ENCODE measurements at places on chromosomes 4 and X.

- no peak for DNase-seq
Measured at GRCh38 chrX:56804867-56805266, 75.8 kb downstream of the NBDY start.

DNA sequence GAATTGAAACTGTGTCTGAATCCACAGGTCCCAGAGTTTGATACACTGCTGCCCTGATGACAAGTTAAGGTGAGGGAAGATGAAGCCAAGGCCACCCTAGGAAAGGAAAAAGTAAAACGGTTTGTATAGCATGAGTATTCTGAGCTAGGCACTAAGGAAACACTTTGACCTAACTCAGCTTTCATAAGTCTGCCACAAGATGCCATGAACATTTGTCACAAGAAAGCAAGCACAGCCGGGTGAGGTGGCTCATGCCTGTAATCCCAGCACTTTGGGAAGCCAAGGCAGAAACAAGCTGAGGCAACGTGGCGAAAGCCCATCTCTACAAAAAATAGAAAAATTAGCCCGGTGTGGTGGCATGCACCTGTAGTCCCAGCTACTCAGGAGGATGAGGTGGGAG is 34.2 kb downstream of the ELOVL6 start:
- no peak for DNase-seq

- DNase-seq: no peak
Measured at GRCh38 chrX:133085785-133086184, 11.1 kb downstream of the USP26 start.

- DNase-seq: no peak
Measured at GRCh38 chr4:169243825-169244609, 26.7 kb downstream of the SH3RF1 start.

GRCh38 chrX:1476682-1477081 is 24.0 kb upstream of the ASMTL start:
- DNase-seq: no peak

DNA sequence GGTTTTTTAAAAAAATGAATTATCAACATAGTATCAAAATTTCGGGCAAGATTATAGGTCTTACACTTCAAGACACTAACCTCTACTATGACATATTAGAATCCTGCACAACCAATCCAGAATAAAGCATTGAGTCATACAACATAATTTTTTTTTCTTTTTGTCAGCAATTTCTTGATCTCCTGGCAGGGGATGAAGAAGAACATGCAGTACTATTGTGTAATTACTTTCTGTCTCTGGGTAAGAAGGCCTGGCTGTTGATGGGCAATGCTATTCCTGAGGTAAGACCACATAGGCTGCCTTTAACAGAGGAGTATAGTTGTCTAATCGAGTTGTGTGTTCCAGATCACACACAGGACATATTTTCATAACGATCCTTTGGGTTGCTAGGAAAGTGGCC is 67.5 kb downstream of the FBXL5 start:
- no peak for DNase-seq

GRCh38 chr4:56782019-56782418 is 39.5 kb downstream of the SPINK2 start:
- no peak for DNase-seq

DNA sequence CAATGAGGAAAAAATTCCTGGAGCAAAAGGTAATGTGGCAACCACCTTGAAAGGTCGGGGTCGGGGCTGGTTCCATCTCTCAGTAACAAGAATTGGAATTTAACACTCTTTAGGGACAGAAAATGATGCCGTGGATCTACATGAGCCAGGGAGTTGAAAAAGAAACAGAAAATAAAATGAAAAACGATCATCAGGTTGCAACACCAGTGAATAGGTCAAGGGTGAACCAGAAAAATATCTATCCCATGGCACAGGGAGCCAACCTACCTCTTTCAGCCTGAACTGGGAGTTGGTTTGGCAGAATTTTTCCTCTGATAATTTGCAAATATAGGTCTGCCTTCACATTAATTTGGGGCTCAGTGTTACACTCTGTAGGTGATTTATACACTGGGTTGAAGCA is 93.7 kb downstream of the C4orf33 start:
- DNase-seq: no peak

GRCh38 chrX:120137439-120137838 is 21.0 kb upstream of the RHOXF2 start:
- DNase-seq: no peak

DNA sequence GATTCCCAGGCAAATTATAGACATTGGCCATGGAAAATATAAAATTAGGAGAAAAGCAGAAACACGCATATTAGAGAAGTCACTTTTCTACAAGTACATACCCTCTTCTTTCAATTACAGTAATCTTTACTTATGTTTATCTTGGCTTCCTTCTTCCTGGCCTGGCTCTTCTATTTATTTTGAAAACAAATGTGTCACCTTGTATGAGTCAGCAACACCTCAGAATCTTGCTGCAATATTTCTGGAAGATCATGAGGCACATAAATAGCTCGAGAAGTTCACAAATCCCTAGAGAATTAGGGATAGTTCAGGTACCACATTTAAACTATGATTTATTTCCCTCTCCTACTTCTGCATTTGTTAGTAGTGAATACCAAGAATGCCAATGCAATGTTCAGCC is 124.6 kb downstream of the ANOS1 start:
- no peak for DNase-seq

DNA sequence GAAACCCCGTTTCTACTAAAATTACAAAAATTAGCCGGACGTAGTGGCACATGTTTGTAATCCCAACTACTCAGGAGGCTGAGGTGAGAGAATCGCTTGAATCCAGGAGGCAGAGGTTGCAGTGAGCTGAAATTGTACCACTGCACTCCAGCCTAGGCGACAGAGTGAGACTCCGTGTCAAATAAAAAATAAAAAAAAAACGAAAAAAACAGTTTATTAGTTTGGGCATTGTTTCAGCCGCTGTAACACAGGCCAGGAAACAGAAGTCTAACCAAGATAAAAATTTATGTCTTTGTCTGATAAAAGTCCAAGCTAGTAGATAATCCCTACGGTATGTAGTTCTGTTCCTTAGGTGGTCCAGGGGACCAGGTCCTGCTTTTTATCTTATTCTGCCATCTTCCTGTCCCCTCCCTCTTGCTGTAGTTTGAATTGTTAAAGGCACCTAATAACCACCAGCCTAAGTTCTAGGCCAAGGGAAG is 21.4 kb downstream of the USO1 start:
- DNase-seq: no peak

- no peak for DNase-seq
Measured at GRCh38 chrX:70970482-70970995, 39.6 kb upstream of the SLC7A3 start.

- no peak for DNase-seq
Measured at GRCh38 chr4:8599657-8600056, 7.1 kb downstream of the CPZ start.

DNA sequence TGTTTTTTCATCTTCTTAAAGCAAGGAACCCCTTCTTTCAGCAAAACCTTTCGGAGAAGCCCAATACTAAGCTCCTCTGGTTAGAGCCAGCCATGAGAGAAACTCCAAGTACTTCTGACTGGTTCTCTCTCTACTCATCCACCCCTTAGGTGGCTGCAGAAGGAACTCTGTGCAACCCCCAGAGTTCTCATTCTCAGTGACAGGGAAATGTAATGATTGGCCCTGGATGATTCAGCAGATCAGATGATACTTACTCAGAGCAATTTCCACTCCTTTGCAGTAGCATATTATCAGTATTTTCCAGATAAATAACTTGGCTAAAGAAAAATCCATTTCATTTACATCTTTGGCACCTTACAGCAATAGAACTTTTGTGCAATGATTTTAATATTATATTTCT is 3.2 kb downstream of the SPP1 start:
- DNase-seq: no peak

DNA sequence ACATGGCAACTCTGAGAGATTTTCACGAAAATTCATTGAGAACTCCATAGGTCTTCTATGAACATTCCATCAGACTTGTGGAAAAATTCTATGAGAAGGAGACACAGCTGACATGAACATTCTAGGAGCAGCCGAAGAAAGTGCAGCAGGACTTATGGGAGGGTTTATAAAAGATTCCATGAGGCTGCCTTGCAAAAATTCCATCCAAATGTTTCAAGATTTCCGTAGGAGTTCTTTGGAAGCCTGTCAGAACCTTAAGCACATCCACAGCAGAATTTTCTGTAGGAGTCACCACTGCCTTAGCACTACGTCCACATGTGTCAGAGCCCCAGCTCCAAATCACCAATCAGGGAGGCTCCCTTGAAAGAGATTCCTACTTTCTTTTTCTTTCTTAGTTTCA is 67.0 kb upstream of the MSX1 start:
- DNase-seq: no peak

DNA sequence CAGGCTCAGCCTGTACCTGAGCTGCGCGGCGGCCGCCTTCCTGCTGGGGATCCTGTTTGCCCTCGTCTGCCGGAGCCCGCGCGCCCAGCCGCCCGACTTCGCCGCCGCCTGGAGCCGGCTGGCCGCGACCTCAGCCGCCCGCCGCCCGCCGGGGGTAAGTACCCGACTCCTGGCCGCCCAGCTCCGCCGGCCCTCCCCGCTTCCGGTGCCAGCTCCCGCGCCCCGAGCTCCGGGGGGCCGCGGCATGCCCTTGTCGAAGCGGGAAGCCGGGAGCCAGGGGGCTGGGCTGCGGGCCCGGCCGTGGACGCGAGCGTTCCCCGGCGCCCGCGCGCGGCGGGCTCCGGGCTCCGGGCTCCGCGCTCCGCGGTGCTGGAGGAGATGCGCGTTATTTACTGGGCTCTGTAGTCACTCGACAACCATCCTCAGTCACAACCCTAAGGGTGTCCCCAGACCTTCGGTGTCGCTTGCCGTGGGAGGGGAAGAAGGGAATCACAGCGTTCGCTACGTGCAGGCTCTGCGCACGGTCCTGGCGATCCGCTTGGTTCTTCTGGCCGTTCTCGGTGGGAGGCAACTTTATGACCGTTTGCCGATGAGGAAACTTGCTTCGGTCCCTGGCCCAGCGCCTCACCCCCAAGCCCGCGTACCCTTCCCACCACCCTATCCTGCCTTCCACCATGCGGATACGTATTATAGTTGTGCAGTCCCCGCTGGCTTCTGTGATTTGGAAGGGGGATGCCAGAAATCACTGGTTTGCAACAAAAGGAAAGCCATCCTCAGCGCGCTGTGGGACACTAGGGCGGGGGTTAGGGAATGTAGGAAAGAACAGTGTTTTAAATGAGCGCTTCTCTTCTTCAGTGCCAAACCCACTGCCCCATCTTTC is 944 bp downstream of the SNX25 start:
- DNase-seq: peak; percentile 59

GRCh38 chr4:8662776-8663175 is 70.2 kb downstream of the CPZ start:
- DNase-seq: no peak

- DNase-seq: no peak
Measured at GRCh38 chr4:51932261-51932660, 87.9 kb downstream of the LRRC66 start.

GRCh38 chr4:189128341-189128740 is 812.3 kb upstream of the FRG1 start:
- DNase-seq: no peak

DNA sequence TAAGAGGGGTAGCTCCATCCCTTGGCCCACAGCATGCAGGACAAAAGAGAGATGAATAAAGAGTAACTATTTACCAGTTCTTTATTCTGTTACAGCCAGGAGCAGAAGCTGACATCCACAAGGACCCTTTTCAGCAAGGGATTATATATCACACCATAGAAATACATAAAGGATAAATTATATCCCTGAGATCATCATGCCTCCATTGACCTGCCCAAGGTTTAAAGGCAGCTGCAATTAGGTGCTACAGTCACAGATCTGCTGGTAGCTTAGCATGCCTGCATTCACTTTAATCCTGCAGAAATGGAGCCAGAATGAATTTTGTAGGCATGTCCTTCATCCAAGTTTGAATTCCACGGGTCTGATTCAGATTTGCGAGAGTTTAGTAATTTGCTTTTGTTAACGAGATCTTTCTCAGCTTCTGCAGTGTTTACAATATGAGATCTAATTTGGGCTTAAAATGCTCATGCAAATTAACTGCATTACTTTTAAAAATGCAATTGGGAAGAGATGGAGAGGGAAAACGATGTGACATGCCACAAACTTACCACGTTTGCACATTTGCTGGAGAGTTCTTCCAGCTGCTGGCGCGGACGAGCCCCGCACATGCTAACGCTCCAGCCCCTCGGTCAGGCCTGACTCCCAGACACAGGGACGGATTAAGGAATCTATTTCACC is 327.0 kb upstream of the NOCT start:
- DNase-seq: no peak

DNA sequence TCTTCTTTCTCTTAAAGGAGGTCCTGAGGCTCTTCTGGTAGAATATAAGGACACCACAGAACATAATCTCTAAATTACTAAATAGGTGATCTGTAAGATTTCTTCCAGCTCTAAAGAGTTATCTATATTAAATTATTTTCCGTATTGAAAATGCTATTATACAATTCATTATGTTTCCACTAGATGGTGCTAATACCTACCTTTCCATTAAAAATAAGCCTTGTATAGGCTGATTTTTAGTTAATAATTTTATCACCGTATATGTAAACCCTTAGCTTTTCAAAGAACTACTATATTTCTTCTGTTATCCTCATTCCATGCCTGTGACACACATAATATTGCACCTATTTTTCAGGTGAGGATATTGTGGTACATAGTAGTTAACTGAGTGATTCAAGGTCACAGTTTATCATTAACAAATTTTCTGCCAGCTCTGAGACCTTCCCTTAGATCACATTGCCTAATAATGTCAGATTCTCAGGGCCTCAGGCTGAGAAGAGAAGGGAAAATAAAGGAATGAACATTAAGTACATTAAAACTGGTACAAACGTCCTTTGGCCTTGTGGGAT is 138.8 kb downstream of the TEX11 start:
- DNase-seq: no peak

- peak; percentile 12 for DNase-seq
Measured at GRCh38 chr4:139736274-139736660, 70.6 kb downstream of the MGST2 start.

- peak; percentile 85 for DNase-seq
Measured at GRCh38 chrX:7147978-7148854, at the start of gene PUDP. Gene PUDP (minus strand): TSS chrX:7148153. CDS start chrX:7148113, 40 bp downstream.

- no peak for DNase-seq
Measured at GRCh38 chr4:30511751-30512150, 208.4 kb upstream of the PCDH7 start.

DNA sequence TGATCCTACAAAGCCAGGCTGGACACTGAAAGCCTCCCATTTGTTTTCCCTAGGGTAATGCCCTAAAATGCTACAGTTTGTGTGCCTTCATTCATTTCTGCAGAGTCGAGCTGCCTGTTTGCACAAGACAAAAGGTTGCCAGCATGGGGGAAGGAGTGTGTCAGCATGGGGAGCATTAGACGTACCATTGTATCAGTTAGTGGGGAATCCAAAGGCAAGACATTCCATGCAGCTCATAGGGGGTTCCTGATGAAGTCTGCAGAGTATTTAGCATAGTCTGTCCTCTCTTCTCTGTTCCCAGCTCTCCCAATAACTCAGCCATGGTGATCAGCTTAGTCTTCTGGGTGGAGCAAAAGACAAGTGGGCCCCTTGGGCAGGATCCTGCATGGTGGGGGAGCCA is 276.9 kb upstream of the PCDH7 start:
- DNase-seq: no peak
